ENCODE measurements at places on chromosomes 13 and 19.

DNA sequence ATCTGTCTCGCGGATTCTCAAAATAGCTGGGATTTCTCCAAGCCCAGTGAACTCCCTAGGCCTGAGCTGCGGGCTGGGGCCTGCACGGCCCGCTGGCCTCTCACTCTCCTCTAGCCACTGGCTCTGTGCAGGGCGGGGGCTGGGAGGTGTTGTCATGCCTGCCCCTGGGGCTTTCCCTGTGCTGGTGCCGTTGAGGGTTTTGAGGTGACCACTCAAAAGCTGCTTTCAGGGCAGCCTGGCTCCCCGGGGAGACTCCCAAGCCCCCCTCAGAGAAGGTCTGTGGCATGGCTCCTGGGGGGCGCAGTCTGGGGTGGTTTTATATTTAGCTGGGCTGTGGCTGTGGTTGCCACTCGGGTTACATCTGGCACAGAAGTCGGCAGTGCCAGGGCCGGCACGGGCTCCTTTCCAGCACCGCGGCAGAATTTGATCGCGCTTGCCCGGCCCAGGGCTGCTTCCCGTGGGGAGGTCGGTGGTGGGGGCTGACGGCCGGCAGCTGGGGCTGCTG, 10.0 kb downstream of the NDUFB7 start:
- peak; percentile 86 for DNase-seq

DNA sequence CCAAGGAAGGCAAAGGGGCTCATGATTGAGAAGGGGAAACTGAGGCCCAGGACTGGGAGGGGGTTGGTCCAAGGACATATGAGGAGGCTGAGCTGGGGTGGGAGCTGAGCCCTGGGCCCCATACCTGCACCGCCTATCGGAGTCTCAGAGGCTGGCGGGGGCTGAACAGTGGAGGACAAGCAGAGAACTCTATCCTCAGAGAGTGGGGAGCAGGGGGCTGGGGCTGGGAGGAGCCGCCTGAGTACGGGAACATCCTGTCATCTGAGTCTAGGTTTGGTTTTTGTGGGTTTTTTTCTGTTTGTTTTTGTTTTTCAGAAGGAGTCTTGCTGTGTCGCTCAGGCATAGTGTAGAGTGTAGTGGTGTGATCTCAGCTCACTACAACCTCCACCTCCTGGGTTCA, 6.2 kb downstream of the ARRDC2 start:
- no peak for DNase-seq

GRCh38 chr19:18373892-18374629, 11.9 kb upstream of the GDF15 start:
- DNase-seq, result peak; percentile 99

DNA sequence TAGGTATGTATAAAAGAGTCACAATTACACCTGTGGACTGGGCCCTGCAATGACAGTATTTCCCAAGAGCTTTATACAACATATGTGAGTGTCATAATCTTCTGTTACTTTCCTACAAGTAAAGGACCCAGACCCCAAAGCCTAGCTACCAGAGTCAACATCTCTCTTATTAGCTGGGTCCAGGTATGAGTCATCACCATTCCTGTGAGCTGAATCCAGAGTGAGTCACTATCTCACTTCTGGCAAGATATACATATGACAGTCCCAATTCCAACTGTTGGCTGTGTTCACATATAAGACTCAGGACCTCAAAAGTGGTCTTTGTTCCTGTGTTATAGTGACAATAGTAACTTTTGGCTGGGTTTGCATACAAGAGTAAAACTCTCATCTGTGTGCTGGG, 46.7 kb downstream of the ZNF729 start:
- DNase-seq, result no peak

GRCh38 chr13:26968431-26969341, 202.9 kb downstream of the USP12 start:
- peak; percentile 28 for DNase-seq

- DNase-seq, result no peak
These were observed 126.1 kb downstream of the KDM4B start for GRCh38 chr19:5094768-5095567.

- no peak for DNase-seq
These were observed 6.0 kb downstream of the SMARCA4 start for GRCh38 chr19:10966809-10967208.

DNA sequence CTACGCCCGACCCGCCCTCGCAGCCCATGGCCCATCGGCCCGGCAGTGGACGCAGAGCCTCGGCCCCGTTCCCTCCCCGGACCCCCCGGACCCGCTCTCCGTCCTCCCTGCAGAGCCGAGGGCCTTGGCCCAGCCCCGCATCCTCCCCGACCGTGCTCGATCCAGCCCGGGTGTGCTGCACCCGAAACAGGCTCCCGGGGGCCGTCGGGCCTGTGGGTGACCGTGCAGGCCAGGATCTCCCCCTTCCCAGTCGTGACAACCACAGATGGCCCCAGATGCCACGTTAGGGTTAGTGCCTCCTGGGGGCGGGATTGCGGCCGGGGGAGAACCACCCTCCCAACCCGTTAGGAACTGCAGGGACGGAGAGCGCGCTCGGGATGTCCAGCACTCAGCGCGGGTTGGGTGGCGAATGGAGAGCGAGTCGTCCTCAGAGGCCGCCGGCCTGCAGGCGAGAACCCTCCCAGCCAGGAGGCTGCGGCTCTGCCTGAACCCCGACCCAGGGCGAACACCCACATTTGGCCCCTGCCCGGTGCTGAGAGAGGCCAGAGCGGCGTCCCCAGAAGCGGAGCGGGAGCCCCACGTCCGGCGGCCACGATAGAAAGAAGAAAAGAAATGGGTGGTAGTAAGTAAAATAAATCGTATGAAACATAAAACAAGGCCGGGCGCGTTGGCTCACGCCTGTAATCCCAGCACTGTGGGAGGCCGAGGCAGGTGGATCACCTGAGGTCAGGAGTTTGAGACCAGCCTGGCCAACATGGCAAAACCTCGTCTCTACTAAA, 6.7 kb upstream of the MADCAM1 start:
- DNase-seq, result peak; percentile 38

- no peak for DNase-seq
These were observed 140.2 kb downstream of the ZNF536 start for GRCh38 chr19:30512176-30513081.

DNA sequence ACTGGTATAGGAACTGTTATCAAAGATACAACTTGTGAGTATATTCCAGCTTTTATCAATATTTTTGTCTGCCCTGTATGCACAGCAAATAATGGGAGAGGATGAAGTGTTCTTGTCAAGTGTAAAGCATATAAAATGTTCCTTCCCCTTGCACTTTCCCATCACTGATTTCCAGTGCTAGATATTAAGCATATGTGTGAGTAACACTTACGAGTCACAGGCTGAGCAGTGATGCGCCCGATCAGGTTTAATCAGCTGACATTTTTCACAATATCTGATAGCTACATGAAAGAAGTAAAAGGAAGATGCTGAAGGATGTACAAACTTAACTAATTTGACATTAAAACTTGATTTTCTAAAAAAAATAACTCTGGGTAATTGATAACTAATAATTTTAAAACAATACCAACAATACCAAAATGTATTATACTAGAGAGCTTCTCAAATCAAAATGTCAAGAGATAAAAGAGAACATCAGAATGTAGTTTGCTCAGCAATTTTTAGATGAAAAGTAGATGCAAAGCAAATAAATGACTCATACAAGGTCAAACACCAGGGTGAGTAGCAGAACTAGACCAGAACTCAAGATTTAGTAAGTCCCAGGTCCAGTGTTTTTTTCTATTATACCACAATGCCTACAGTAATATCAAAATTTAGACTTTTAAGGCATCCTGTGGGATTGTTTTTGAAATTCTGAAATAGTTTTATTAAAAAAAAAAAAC, 56.4 kb downstream of the ZDHHC20 start:
- DNase-seq, result peak; percentile 4

DNA sequence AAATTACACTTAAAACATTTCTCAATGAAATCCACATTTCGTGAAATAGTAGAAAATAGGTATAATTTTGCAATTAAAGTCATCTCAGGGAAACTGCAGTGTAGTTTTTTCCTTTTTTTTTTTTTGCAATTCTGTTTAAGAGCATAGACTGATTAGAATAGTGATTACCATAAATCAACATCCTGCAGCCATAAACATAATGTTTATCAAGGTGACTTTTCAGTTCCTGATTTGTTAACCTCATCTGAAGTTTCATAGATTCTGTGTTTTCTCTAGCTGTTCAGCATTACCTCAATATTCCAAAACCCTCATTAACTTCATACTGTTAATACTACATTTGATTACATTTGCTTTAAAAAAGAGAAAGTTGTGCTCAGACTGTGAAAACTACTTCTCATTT, 286.3 kb upstream of the DACH1 start:
- no peak for DNase-seq

DNA sequence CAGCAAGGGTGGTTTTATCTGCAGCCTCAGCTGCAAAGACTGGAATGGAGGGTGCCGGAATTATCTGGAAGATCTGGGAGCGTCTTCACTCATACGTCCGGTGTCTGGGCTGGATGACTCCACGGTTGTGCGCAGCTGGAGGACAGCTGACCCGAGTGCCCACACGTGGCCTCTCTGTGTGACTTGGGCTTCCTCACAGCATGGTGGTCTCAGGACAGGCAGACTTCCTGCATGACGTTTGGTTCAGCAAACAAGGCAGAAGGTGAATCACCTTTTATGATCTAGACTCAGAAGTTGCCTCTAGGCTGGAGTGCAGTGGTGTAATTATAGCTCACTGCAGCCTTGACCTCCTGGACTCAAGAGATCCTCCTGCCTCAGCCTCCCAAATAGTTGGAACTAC, 33.2 kb downstream of the CACNG6 start:
- no peak for DNase-seq

GRCh38 chr13:23570099-23570920, at the start of gene TNFRSF19:
Gene TNFRSF19 (plus strand): TSS chr13:23570412. CDS start chr13:23590184, 19,772 bp downstream.
- DNase-seq, result peak; percentile 74

DNA sequence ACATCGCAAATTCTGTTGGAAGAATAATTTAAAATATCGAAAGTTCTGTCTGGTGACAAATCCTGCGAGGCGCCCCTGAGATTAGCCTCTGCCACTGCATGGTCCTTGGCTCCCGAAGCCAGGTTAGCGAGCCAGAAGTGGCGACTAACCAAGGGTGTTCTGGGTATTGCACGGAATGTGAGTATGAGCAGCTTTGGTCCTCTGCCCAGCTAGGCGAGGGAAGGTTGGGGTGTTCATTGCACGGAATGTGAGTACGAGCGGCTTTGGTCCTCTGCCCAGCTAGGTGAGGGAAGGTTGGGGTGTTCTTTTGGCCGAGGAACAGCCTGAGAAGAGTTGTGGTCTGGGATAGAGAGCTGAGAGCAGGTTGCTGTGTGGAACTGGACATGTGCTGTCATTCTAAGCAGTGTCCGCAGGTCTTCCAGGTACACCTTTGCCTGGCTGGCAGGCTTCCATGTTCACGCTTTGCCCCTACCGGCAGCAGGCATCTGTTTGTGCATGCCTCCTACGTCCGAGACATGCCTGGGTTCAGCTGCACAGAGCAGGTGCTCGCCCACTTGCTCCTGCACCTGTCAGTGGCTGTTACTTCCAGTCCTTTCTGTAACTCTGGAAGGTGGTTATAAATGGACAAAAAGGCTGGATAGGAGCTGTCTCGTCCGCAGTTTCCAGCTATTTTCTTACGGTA, 18.3 kb upstream of the TEX29 start:
- no peak for DNase-seq

DNA sequence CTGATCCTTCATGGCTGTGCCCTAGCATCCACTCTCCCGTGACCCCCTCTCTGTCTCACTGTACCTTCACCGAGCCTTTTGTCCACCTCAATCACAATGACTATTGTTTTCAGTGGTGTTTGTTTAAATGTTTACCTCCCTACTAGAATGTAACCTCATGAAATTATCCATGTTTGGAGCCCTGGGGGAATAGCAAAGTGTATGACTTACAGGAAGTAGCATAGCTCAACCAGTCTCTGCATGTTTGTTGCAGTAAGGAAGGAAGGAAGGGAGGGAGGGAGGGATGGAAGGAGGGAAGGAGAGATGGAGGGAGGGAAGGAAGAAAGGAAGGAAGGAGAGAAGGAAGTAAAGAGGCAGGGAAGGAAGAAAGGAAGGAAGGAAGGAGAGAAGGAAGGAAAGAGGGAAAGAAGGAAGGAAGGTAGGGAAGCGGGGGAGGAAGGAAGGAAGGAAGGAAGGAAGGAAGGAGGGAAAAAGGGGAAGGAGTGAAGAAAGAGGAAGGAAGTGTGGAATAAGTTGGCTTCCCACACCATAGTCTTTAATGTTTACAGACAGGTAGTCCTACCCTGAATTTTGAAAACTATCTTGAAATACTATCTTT, 421.4 kb downstream of the COG6 start:
- no peak for DNase-seq

DNA sequence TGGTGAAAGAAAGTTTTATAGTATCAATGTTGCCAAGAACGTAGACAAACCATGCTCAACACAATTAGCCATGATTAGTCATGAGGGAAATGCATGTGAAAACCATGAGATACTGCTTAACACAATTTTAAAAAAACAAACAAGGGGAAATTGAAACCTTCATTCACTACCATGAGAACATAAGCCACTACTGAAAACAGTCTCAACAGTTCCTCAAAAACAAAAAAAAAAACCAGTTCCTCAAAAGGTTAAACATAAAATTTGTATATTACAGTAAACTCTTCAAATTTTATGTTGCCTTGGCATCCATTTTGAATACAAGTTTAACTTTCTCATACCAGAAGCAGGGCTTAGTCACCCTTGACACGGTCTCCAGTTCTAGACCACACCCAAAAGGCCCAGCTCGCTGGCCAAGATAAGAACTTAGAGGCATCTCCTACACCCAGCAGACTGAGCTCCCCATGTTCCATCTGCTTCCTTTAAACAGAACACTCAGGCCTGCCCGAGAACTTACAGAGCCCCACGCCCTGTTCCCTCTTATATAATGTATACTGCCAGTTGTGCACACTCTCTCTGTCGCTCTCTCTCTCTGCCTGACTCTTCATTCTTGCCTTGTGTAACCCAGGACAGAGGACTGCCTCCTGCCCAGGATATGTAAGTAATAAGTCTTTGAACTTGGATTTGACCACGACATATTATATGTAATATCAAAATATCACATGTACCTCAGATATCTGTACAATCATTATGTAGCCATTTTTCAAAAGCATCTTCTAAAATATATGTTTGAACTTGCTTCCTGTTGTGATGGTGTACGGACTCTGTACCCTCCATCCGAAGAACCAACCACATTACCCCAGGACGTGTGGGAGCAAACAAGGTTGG, 67.4 kb downstream of the STK24 start:
- peak; percentile 90 for DNase-seq

DNA sequence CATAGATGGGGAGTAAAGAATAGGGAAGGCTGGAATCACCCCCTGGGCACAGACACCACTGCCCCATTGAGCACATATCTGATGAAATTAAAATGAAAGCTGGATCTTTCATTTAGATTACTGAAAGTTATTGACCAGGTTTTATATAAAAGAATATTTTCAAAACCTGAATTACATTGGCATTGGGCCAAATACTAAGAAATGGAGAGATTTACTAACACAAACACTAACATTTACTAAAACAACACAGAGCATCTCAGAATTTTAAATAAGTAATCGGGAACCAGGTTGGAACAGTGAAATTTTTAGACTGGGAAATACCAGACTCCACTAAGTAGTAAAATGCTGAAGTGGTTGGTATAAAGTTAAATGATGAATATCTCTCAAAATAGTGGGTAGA, 88.9 kb downstream of the HS6ST3 start:
- no peak for DNase-seq

GRCh38 chr19:11478167-11479089, 2.4 kb downstream of the ELAVL3 start:
- no peak for DNase-seq
